ENCODE measurements at places on chromosomes 7 and 10. TPM values are rescaled to one million over a fixed set of nuclear protein-coding genes. Genes with fewer than 3 reads are reported as not detected.

DNA sequence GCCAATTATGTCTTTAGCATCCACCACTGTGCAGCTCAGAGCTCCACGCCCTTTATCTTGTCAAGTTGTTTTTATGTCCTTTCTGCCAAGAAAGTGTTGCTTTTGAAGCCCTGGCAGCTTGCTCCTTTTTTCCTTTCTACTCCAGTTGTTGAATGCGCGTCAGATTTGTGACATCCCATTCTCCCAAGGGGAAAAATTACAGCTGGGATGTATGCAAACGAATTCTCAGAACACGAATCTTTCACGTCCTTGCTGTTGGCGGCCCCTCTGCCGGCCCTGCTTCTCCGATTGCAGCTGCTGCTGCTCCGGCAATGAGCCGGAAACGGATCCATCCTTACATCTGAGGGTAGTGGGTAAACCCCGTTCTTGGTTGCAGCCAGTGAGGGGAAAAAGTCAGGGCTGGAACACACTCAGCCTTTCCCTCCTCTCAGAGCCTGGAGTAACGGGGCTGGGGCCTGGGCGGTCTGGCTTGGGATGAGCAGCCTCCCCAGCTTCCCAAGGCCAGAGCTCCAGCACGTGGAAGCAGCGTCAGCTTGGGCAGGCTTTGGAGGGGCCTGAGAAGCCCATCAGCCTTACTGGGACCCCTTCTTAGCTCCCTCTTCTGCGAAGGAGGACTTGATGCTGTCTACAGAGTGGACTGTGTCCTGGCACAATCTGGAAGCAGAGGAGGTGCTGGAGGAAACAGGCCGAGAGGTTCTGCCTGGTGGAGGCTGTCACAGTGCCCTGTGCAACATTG is 79.0 kb upstream of the CHST15 start:
- DNase-seq = no peak

- peak; percentile 11 for DNase-seq
Observed at GRCh38 chr10:114767101-114767985, 54.2 kb upstream of the FHIP2A start.

DNA sequence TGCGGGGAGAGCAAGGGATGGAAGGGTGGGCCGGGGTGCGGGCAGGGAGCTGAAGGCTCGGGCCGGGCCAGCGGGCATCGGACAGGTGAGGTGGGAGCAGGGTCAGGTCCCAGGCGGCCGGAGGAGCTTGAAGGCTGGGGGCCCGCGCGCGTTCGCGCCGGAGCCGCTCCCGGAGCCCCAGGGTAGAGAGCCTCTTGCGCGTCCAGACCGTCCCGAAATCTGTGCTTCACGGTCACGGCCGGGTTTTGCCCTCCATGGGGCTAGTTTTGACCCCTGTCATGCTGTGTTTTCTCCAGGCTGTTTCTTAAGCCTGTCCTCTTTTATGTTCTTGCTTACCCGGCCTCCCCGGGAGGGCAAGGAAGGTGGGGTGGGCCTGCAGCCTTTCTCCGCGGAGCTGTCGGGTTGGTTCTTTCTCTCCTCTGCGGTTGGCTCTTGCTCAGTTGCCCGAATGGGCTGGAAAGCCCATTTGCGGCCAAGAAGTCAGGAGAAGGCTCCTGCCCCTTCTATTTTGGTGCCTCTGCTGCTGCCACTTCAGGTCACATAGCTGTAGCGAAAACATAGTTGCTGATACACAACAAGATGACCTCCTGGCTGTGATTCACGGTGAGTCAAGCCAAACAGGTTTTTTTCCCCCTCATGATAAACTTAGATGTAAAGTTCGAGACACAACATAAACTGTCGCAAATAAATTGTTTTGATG is 650 bp downstream of the UBE2D1 start:
- peak; percentile 42 for DNase-seq

DNA sequence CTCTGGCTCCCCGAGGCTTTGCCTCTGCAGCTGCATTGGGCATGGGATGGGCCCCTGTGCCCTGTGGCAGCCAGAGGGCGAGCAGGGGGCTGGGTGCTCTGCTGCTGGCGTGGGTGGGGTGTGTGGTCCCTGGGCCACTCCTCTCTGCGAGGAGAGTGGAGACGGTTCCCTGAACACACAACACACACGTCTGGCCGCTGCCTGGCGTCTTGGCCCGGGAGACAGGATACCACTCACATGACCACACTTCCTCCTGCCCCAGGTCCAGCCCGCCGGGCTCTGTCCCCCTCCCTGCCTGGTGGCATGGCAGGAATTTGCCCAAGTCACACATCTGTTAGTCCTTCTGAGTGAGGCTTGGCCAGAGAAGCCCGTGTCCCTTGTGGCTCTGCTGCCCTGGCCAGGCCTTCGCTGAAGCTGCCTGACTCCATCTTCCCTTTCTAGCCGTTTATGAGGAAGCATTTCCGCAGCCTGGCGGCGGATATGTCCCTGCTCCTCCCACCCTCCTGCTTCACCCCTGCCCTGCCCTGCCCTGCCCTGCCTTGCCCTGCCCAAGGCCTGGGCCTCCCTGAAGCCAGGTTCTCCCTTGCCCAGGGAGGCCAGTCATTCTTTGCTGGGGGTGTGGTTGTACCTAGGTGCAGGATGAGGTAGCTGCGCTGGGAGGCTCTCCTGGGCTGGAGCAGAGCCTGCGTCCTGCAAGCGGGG is 3.0 kb downstream of the BRI3 start:
- no peak for DNase-seq

GRCh38 chr7:91556956-91557650 is 292.9 kb downstream of the FZD1 start:
- DNase-seq = no peak

- no peak for DNase-seq
Observed at GRCh38 chr7:29898301-29898700, 91.3 kb downstream of the SCRN1 start.

GRCh38 chr10:124629415-124629814 is 114.8 kb downstream of the FAM53B start:
- DNase-seq = no peak

DNA sequence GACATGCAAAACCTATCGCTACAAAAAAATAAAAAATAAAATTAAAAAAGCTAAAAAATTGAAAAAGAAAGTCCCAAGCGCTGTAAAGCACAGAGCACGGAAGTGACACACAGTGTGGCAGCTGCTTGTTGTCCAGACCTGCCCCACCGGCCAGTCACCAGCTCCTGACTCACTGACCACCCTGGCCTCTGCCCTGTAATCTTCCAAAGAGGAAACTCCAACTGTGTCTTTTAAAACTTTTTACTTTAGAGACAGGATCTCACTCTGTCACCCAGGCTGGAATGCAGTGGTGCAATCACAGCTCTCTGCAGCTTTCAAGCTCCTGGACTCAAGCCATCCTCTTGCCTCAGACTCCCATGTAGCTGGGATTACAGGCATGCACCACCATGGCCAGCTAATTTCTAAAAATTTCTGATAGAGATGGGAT is 23.6 kb downstream of the GNA12 start:
- DNase-seq = no peak

- DNase-seq = peak; percentile 4
Observed at GRCh38 chr7:41029072-41029499, 673.8 kb downstream of the INHBA start.

- no peak for DNase-seq
Observed at GRCh38 chr10:88316292-88316861, 266.7 kb downstream of the RNLS start.

DNA sequence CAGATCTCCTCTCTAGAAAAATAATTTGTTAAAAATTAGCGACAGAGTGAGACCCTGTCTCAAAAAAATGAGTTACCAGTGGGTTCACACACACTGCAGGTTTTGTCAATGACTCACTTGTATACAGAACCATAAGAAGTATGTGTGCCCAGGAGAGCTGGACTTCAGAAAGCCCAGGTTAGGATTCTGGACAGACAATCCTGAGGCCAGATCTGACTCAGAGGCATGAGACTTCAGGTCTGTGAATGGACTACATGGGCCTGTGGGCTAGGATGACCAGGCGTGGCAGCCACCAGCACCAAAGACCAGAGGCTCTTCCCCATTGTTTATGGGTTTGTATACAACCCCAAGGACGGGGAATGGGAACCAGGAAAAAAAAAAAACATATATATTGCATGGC is 9.3 kb upstream of the ZNF438 start:
- DNase-seq = no peak

GRCh38 chr7:47454974-47455871 is 126.7 kb downstream of the TNS3 start:
- no peak for DNase-seq

DNA sequence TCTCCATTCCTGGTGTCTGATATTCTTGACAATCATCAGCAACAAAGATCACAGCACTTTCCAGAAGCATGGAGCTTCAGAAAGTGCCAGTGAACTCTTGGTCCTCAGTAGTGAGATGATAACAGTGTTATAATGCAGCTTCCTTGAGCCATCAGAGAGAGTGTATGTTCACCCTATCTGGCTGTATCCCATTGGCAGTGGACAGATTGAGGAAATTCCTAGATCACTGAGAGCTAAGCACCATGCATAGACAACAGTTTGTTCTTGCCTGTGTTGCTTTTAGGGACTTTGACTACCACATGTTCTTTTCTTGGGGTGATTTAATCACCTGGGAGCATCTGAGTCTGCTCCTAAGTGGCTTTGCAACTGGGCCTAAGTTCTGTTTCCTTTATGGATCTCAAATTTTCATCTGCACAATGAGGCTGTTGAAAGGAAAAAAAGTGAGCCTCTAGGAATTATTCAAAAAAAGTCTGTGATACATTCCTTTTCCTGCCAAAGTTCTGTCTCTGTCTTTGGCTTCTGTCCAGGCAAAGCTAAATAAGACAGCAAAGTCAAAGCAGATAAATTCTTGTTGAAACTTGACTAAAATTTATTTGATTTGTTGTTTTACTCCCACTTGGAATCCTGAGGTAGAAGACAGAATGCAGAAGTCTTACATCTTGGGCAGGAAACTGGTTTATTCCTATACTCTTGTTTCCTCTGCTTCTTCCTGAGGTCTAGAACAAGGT is 14.5 kb upstream of the ZNF282 start:
- no peak for DNase-seq

- no peak for DNase-seq
Observed at GRCh38 chr7:137886281-137886680, 39.5 kb upstream of the DGKI start.

DNA sequence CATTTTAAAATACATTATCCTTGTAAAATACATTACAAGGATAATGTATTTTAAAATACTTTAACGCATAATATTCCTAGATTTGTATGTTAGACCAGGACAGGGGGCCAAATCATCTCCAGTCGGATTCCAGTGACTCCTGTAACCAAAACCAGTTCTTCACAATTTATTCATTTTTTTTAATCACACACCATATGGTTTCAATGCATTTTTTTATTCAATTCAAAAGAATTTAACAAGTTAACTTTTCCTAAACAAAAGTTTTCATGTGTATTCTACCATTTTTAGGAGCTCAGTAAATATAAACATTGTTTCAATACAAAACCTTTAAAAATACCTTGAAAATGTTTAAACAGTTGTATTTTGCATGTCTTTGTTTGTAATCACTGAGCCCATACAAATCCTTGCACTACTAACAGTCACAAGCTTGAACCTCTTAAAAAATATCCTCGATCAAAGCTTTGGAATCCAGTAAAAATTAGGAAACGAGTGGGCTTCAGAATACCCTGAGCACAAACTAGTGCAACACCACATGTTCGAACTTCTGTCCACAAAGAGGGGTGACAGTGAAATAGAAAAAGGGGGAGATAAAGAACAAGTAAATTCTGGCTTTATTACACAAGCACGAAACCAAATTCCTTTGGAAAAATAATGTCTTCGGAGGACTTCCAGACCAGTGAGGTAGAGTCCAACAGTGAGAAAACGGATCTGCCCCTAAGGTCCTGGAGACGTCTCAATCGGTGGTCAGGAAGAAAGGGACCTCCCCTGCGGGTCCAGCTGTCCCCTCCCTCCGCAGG is 1.6 kb downstream of the CCDC71L start:
- DNase-seq = no peak

SPDYE6 gene
- total RNA-seq = not detected

TRPV6 gene
- not detected for total RNA-seq

TMEM213 gene
- not detected for total RNA-seq

GIMAP6 gene
- total RNA-seq = 21.2 TPM

SPDYE11 gene
- not detected for total RNA-seq

GLI3 gene
- not detected for total RNA-seq

FOXL3 gene
- not detected for total RNA-seq
